Activated CD8-positive, alpha-beta memory T cell treated with anti-CD3 and anti-CD28 coated beads, Interleukin-2, amount 50 U/mL, for 4 hours (primary cell): ENCODE measurements at places on chromosomes 4 and X.

DNA sequence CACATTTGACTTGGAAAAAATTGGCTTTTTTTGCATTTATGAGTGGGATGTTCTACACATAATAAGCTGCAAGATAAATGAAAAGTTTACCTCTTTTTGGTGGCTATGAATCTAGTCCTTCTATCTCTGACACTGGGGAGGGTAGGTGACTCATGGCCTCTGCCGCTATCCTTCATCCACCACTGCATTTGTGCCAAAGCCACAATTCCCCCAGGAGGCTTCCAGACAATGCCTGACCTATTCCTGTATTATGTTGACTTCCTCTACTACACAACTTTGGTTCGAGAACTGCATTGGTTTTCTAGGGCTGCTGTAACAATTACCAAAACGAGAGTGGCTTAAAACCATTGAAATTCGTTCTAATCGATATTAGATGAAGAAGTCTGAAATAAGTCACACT, 245.6 kb downstream of the TRAM1L1 start:
- DNase-seq = no peak

- no peak for DNase-seq
These were observed 232.4 kb downstream of the MAML3 start for GRCh38 chr4:139921429-139922184.

DNA sequence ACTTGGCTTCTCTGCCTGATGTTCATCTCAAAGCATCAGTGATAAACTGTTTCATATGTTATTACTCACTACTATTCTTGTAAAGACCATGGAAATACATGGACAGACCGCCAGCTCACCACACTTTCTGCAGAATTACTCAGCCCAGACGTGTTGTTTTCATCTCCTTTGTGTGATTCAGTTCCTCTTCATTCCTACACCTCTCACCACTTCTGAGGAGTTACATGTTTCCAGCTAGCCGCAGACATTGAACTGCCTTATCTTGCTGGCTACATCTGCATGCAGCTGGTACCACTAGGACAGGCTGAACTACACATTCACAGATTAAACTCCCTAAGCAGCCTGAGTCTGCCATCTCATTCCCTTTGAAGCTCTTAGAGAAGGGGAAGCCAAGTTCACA, 443.2 kb upstream of the FGF16 start:
- DNase-seq = no peak

- DNase-seq = no peak
These were observed 243.8 kb upstream of the LDB2 start for GRCh38 chr4:17142232-17142711.

DNA sequence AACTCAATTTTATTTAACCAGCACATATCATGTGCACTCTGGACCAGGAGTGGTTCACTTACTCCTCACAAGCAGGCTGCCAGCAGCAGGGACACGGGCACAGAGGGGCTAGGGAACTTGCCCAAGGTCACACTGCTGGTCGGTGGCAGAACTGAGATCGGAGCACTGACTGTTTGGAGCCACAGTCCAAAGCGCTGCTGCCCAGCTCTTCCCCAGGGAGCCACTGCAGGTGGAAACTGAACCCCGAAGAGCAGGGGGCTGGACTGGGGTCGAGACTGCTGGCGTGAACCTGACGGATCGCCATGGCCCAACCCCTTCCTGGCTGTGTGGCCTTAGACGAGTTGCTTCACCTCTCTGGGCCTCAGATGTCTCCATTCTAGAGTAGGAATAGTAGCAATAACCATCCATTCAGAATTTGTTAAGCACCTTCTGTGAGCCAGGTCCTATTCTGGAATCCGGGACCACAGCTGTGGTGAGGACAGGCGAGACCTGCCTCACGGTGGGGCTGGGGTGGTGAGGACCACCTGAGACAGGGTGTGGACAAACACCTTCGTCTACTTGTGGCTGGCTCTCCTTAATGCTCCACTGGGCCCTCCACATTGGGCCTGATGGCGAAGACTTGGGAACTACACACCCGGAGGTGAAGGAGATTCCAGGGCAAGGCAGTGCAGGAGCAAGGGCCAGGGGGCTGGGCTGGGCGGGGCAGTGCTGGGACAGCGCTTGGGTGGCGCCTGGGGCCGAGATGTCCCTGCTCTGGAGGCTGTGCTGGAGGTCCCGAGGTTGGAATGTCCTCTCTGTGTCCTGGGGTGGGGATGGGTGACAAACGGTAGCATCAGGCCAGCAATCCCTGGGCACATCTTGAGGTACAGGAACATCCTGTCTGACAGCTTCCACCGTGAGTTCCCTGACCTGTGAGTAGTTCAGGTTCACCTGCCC, 32.0 kb upstream of the KIAA0232 start:
- no peak for DNase-seq

DNA sequence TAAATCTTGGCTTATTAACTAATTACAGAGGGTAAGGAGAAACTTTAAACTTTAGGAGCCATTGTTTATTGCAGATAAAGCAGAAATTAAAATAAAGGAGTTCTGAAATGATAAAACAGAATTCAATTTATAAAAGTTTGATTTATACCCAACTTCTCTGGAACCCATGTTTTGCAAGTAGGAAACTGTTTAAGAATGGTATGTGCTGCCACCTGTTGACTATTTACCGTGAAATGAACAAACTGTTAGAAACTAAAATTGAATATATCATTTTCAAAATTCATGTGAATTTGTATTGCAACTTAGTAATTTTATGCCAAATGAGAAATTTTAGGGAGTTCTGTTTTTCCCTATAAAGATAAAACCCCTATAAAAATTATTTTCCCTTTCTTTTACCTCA, 11.0 kb upstream of the TBC1D8B start:
- no peak for DNase-seq

DNA sequence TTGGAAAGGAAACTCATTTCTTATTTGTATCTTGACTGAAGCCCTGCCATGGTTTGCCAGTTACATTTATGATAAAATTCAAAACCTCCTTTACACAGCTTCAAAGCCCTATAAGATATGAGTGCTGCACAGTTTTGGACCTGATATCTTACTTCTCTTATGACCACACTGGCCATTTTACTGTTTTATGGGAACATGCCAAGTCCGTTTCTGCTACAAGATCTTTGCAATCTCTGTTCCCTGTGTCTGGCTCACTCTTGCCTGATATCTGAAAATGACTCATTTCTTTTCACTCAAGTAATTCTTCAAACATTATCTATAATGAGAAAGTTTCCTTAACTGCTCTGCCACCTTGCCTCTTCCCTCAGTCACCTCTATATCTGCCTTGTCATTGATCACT, 247.3 kb downstream of the SPOCK3 start:
- DNase-seq = no peak

- no peak for DNase-seq
These were observed 374.7 kb upstream of the FGF13 start for GRCh38 chrX:139086246-139086645.

DNA sequence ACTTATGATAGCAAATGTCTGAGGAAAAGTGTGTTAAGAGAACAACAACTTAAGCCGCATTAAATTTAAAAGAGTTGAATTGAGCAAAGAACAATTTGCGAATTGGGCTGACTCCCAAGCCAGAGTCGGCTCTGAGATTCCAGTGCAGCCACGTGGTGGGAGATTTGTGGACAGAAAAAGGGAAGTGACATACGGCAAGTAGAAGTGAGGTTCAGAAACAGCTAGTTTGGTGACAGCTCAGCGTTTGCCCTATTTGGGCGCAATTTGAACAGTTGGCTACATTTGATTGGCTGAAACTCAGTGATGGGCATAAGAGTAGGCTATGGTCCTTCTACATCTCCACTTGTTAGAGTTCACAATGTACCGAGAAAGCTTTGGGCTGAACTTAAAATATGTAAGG, 124.0 kb downstream of the PRKX start:
- no peak for DNase-seq

DNA sequence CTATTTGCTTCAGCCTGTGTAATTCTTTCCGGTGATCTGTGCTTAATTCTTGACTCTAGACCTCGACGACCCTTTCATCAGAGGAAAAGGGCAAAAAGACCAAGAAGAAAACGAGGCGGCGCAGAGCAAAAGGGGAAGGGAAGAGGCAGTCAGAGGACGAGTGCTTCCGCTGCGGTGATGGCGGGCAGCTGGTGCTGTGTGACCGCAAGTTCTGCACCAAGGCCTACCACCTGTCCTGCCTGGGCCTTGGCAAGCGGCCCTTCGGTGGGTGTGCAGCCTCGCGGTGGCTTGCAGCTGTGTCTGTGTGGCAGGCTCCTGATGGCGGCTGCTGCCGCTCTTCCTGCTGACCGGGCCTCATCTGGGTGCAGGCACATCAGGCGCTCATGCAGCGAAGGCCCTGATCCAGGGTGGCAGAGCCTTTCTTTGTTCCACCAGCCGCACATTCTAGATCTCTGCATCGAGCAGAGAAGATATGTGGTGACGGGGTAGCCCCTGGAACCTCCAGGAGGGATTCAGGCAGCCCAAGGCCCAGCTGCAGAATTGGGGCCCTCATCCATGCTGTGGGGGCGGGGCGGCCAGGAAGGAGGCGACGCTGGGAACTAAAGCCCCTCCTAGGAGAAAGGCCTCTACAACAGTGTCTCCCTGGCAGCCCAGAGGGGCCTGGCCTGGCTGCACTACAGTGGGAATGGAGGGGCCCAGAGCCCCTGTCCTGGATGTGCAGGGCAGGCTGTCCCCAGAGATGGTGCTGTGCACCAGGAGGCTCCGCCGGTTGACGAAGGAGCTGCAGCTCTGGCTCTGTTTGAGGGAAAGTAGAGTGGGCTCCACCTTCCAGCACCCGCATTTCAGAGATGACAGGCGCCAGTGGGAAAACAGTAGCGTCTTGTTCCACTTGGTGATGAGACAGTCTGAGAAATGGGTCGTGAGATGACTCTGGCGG, 32.1 kb downstream of the NELFA start:
- DNase-seq = no peak

DNA sequence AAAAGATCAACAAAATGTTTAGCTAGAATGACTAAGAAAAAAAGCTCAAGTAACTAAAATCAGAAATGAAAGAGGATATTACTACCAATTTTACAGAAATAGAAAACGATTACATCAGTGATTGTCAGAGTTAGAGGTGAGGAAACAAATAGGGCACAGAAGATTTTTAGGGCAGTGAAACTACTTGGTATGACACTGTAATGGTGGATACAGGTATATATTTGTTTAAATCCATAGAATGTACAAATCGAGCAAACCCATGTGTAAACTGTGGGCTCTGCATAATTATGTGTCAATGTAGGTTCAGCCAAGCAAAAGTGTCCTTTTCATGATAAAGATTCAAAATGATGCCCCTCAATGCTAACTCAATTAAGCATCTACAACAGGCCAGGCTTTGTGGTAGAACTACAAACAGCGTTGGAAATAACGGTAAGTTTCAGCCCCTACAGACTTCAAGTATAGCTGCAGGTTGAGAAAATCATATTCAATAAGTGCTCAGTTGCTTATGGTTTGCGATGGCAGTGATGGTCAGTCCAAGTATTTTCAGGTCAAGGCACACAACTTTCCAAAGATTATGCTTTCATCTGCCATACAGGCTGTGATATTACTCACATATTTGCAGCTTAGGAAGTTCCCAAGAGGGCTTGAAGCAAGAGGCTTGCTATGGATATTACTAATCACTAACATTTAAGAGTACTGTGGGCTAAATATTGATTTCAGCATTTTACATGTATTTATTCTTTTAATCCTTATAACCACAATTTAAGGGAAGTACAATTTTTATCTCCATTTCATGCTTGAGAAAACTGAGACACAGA, 158.6 kb downstream of the TET2 start:
- no peak for DNase-seq

GRCh38 chr4:76270244-76271175, 19.0 kb downstream of the FAM47E start:
- no peak for DNase-seq

DNA sequence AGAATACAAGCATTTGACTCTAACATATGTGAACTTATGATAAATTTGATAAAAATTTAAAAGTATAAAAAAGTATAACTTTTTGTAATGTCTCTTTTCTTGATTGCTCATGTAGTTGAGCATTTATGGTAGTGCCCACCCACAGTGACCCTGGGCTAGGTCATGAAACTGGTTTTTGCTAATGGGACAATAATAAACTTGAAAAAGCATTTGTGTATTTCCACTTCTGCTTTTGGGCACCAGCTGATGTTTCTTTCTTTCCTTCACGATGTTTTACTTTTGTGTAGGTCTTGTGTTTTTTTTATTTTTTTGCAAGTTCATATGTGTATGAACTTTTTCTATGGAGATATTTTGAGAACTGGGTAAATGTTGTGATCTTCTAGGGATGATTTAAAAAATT, 313.1 kb downstream of the CBLL2 start:
- DNase-seq = no peak

- DNase-seq = no peak
These were observed 291.3 kb downstream of the PCDH10 start for GRCh38 chr4:133440404-133440803.

DNA sequence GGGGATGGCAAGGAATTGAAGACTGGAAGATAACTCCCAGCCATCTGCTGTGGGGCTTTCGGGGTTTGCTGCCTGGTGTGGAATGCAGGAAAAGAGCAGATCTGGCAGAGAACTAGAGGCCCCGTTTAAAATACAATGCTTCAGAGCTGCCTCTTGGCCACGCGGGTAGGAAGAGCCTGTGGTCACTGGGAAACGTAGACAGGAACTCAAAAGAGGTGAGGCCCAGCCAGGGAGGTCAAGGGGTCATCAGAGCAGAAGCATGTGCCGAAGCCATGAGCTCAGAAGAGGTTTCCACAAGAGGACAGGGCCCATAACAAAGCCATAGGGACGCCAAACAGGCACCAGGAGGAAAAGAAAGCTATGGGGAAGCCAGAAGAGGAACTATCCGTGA, 14.5 kb upstream of the STS start:
- no peak for DNase-seq

- DNase-seq = peak; percentile 72
These were observed 29.2 kb upstream of the MXD4 start for GRCh38 chr4:2290974-2291704.

DNA sequence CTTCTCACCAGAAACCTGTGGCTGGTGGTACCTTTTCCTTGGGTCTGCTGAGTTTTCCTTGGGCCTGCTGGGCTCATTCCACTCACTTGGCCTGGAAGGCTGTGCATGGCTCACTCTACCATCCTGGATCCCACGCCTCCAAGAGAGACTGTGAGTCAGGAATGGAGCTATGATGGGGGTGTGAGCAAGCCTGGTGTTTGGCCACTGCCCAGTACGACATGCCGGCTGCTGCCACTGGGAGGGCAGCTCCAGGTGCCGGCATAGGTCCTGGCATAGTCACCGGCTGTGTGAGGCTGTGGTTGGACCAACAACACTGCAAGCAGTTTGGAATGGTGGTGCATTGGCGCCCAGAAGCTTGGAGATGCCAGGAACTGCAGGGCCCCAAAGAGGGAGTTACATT, 721.7 kb downstream of the PCDH18 start:
- no peak for DNase-seq

- no peak for DNase-seq
These were observed 104.8 kb upstream of the MSX1 start for GRCh38 chr4:4754641-4755040.

GRCh38 chr4:73099143-73099542, 29.6 kb upstream of the COX18 start:
- DNase-seq = no peak

GRCh38 chr4:14096396-14096965, 469.0 kb upstream of the BOD1L1 start:
- no peak for DNase-seq

- DNase-seq = no peak
These were observed 2384.1 kb downstream of the PCDH7 start for GRCh38 chr4:33104273-33104672.

- no peak for DNase-seq
These were observed 28.9 kb downstream of the NSD2 start for GRCh38 chr4:1900087-1900433.
